ENCODE measurements at places on chromosomes 11 and 22.

GRCh38 chr11:117876059-117876340, 458 bp downstream of the FXYD6 start:
- no peak for DNase-seq

DNA sequence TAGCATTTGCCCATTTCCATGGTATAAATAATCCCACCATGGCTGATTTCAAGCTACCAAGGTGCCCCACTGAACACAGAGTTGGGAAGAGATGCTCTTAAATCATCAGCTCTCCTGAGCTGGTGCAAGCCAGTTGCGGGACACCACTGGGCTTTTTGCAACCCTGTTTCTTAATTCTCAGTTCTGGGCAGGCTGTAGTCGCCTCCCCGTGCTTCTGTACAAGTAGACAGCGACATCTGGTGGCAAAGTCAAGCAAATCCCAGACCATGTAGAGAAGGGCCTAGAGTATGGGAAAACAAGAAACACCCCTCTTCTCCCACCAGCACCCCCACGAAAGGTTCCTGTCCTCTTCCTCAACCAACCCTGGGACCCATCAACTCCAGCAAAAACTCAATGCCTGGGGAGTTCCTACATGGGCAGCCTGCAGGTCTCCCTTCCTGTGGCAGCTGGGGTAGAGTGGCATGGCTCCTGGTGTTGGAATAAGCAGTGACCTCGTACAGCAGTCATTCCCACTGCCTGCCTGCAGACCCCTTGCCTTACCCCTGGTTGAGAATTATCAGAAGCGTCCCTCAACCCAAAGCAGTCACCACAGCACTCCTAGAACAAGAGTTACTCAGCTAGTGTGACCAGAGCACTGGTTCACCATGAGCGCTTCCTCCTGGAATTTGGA, 68.4 kb downstream of the IGLL5 start:
- DNase-seq: no peak

DNA sequence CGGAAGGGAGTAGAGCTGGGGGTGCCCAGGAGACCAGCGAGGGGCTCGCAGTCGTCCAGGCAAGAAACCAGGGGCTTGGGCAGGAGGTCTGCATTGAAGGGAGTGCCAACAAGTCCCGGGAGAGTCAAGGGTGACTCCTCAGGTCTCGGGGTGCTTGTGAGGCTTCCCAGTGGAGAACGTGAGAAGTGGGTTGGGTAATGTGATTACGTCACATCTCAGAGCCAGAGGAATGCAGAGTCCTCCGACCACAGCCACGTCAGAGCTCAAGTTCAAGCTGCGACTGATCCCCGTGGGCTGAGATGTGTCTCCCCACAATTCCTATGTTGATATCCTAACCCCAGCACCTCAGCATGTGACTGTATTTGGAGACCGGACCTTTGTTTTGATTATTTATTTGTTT, 89.7 kb upstream of the SHANK2 start:
- no peak for DNase-seq

DNA sequence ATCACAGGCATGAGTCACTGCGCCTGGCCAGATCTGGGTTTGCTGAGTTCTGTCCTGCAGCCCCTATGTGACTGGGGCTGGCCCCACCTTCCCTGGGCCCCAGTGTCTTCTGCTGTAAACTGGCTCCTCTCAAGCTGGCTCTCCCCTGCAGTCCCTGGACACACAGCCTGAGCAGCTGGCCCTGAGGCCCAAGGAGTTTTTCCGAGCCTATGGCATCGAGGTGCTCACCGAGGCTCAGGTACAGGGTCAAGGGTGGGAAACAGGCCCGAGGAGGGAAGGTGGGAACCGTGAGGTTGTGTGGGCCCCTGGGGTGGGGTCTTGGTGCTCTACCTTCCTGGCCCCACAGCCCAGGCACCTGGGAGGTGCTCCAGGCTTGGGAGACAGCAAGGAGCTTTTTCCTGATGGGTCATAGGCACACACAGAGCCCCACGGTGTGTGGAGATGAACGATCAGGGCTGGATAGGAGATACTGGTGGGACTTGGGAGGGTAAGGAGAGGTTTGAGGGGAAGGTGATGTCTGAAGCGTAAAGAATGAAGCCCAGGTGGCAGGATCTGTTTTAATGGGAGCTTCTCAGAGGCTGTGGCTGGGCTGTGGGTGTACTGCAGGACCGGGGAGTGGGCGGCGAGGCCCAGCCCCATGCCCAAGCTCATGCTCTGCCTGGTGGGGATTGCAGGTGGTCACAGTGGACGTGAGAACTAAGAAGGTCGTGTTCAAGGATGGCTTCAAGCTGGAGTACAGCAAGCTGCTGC, 6.4 kb upstream of the LZTR1 start:
- DNase-seq: no peak

DNA sequence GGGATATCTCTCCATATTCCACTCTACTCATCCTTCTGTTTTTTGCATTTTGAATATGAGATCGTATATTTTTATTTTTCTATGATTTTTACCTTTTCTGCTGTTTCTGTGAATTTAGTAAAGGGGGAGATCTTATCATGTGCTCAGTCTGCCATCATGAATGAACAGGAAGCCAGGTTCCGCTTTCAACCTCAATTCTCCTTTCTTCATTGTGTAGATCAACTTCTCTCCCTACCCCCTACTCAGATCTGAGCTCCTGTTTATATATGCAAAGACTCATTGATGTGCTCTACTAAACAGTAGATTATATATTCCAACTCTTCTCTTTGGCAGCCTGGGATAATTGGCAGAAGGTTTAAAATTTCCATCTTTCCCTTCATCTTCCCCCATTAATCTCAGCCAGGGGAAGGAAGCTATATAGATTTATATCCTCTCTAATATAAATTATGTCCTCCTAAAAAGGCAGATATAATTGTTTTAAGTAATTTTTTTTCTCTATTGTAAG, 336.7 kb upstream of the PLET1 start:
- no peak for DNase-seq

GRCh38 chr11:114274637-114275036, 21.6 kb upstream of the NNMT start:
- DNase-seq: no peak

- no peak for DNase-seq
These were observed 30.1 kb upstream of the RAG2 start for GRCh38 chr11:36628141-36628540.

DNA sequence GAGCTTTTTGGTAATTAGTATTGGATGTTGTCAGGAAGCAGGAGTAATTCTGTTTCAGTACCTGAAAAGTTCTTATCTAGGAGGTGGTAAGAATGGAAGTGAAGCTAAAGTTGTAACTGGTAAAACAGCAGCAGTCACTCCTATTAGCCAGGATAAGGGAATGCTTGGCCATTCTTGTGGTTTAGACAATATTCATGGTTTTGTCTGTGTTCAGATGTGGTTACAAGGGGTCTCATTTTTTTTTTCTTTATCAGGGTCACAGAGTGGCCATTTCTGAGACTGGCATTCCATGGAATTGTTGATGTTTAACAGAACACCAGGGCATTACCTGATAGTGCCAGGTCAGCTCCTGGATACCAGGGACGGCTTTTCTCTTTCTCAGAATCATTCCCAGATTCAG, 23.8 kb downstream of the TAF1D start:
- no peak for DNase-seq

DNA sequence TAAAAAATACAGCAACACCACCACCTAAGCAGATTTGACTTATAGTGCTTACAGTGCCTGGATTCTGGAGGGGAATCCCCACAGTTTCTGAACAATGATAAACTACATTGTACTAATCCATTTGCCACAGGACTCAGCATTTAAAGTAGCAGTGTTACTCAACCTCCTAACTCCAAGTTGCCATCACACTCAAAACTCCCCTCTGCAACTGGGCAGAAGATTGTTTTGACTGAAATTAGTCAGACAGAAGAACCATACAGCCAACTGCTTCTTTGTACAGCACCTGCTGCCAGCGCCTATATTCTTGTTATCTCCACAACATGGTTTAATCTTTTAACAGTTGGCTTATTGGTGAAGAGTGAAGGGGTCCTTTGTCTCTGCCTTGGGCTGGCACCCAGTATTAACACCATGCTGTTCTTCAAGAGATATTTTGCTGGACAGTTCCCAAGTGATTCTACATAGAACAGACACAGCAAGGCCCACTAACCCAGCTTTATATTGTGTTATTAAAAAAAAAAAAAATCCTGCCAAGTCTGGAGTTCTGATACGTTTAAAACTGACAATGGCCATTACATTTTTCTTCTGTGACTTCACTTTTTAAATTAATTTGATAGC, 273.2 kb downstream of the DCDC1 start:
- no peak for DNase-seq

DNA sequence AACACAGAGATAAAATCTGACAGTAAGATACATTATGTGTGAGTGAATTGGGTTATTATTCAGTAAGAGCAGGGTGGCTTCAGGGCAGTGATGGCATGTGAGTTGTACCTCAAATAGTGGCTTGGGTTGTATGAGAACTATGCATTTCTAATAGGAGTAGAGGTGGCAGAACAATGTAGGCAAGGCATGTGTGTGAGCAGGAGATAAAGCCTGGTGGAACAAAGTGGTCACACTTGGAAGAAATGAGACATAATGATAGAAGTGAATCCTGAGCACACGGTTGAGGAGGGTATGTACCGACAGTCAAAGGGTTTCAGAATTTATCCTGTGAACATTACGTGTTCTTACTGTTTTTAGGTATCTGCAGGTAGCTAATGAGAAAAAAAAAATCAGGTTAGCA, 159.3 kb downstream of the CASP12 start:
- DNase-seq: no peak

GRCh38 chr11:28412029-28412428, 303.8 kb downstream of the METTL15 start:
- no peak for DNase-seq

- no peak for DNase-seq
These were observed 131.2 kb upstream of the MTMR2 start for GRCh38 chr11:96054870-96055705.

GRCh38 chr11:126115127-126115495, 52.4 kb upstream of the CDON start:
- no peak for DNase-seq

- no peak for DNase-seq
These were observed 5.4 kb downstream of the PDE2A start for GRCh38 chr11:72668629-72669347.

DNA sequence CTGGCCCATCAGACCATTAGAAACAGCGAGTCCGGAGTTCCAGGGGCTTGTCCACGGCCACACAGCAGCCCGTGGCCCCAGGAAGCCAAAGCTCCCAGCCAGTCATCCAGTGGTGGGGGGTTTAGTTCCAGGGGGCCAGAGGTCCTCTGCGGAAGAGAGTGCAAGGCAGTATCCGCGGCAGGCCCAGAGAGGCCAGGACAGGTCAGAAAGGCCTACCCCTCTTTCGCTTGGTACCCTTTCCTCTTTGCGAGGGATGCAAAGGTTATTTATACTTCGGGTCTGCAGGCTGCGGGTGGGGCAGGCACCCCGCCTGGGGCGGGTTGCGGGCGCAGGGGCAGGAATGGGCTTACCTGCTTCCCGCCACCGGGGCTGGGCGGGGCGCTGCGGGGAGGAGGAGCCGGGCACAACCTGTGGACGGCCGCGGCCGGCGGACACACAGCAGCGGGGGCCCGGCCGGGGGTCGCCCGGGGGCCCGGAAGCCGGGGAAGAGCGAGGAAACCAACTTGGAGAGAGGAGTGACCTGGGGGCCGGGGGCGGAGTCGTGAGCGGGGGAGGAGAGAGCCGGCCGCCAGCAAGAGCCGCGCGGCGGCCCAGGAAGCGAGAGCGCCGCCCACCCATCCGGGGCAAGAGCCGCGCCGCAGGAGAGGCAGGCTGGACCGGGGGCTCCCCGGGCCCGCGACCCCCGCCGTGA, at the start of gene SH3BP1:
Gene SH3BP1 (plus strand): TSS at position 600 of the 691 bp plus-strand sequence. CDS start 119 bp downstream, outside the sequence.
- no peak for DNase-seq

GRCh38 chr11:15493921-15494620, 379.3 kb downstream of the INSC start:
- DNase-seq: no peak

DNA sequence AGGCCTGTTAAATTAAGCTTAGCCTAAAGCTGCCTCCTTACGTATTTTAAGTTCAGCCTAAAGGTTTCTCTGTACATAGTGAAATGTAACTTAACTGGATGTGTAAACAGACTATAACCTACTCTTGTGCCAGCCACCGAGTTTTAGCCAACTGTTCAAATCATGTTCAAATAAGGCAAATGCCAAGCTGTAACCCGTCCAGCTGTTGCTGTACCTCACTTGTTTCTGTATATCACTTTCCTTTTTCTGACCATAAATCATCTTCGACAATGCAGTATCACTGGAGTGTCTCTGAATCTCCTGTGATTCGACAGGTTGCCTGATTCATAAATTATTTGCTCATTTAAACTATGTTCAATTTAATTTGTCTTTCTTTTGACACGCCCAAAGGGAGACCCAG, 4.0 kb upstream of the PLAAT5 start:
- DNase-seq: no peak

DNA sequence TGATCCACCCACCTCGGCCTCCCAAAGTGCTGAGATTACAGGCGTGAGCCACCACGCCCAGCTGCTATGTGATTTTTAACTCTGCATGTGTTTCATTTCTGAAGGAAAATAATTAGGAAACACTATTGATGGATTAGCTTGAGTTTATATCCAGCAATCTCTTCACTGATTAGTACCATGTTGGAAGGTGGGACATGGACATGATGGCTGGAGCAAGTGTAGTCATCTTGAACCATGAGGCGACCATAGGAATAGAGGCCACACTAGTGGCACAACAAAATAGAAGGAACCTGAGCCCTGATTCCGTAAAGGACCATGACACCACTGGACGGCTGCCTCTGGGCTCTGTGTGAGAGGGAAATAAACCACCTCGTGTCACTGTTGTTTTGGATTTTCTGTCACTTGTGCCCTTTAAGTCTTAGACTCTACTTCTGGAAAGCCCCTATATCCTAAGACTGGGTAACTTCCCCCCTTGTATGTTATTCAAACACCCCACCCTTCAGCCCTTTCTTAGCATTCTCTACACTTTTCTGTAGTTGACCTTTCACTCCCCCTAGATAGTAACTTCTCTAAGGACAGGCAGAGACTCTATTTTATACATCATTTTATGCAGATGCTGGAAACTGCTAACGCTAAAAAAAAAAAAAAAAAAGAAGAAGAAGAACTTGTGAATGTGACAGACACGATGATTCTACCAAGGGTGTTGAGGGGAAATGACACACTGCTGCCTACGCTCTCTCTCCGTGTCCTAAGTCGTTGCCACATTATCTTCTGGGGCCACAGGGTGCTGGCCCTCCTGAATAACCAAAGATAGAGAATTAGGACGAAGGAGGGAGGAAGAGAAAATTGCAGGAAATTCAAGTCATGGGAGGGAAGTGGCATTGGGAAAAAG, 2.7 kb upstream of the VPS37C start:
- no peak for DNase-seq

DNA sequence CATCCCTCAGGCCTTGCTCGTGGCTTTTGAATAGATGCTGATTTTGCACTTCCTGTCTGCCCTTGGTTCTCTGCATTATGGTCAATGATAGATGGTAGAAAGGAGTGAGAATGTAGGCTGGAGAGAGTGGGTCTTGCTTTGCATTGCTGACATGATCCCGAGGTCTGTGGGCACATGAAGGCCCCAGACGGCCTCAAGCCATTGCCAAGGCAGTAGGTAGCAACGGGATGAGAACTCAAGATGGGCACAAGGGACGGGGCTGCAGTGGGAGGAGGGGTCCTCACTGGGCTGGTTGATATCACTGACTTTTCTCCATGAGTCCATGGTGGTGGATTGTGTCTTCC, 54.0 kb downstream of the GAB4 start:
- DNase-seq: no peak

GRCh38 chr11:36224209-36224882, 64.9 kb downstream of the COMMD9 start:
- DNase-seq: no peak

Data from caudate nucleus (tissue), 63 donors.